ENCODE measurements at places on chromosomes 3 and 15.

GRCh38 chr3:160987982-160988964 lies 116.9 kb downstream of the B3GALNT1 start:
- DNase-seq, result no peak

DNA sequence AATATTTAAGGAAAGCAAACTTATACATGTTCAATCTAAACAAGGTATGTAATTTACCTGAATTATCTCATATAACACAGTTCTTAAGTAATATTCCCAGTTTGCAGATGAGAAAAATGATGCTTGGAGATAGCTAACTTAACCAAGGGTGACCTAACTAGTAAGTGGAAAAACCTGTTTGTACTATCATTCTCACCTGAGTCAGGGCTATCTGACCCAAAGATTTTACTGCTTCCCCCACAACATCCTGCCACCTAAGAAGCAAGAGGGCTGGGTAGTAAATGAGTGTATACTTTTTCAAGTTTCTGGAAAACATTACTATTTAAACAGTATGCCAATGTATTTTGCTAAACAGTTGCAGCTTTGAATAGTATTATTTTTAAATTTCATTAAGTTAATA lies 10.6 kb downstream of the TP63 start:
- no peak for DNase-seq

- no peak for DNase-seq
Measured at GRCh38 chr15:98870788-98871187, 136.8 kb downstream of the PGPEP1L start.

DNA sequence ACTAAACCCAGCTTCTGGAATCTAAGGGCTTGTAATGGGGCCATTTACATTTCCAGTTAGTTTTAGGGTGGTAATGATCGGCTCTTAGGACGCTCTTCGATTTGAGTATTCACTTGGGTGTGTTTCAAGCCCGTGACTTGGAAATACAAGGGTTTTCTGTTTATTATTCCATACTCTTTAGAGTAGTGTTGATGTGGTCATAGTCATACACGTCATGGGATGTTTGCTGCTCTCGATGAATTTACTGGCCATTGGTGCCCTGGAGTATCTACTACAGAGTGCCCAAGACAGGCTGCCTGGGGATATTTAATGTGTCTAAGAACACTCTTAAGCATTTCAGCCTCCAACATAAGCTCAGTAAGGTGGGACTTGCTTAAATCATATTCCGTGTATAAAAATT lies 64.1 kb downstream of the PTPRG start:
- no peak for DNase-seq

DNA sequence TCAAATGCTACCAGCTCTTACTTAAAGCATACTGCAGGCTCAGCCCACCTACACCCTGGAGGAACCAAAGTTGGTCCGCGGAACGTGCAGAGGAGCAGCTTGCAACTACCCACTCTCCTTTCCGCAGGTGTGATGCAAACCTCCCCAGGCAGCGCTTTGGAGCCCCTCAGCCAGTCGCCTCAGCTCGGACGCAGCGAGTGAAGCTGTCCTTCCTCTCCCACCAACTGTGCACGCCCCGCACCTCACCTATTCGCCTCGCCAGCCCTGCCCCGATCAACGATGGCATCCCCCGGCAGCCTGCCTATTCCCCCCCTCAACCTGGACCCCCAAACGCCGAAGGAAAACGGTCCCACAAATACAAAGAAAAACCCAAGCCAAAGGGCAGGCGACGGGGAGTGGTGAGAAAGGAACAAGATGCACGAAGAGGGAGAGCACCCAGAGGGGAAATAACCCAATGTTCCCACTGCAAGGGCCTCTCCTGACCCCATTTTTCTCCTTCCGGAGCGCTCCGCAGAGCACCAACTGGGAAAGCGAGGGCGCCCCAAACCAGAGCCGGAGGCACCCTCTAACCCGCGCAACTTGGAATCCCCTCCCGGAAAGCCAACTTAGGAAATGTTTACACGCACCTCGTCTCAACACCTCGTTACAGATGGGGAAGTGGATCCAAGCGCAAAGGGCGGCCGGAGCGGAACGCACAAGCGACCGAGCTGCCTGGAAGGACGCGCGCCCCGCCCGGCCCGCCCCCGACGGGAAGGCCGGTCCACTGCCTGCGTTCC lies 665 bp downstream of the GLB1 start:
- peak; percentile 15 for DNase-seq

DNA sequence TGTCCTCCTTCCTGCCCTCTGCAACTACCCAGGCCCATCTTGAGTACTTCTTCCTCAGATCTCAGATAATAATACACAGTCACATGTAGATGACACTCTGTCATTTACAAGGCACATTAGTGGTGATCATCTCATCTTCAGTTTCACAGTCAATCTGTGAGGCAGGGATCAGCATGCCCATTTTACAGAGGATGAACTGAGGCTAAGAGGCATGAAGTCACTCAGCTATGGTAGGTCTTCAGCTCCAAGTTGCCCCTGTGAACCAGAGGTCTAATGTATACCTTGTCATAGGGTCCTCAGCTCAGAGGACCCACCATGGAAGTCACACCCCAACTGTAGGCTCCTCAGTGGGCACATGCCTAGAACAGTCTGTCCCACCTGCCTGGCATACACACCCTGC lies 4.2 kb upstream of the CILP start:
- no peak for DNase-seq

DNA sequence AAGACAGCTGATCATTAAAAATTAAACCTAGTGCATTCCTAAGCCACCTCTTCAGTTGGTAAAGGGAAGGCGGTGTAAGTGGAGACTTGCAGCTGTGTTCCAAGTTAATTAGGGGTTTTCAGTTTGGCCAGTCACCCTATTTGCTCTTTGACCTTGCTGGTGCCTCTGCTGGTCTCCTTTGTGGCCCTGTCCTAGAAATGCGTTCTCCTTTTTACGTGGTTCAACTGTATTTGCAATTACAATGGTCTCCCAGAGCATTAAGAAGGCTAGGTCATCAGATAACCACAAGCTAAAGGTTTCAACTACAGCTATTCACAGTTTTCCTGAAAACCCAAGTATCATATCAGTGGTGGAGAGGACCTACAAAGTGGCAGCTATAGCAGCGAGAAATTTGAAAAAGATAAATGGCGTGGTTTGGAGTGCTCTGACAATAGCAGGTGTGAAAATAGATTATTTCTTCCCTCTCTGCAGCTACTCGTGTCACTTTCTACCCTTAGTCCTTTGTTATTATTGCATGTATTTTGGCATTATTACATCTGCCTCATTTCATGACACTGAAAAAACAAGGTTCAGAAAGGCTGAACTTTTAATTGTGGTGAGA lies 203.5 kb upstream of the TBC1D5 start:
- DNase-seq, result no peak

- DNase-seq, result no peak
Measured at GRCh38 chr15:101053261-101053660, 134.1 kb downstream of the LRRK1 start.

GRCh38 chr3:185330238-185330637 lies 32.7 kb upstream of the MAP3K13 start:
- no peak for DNase-seq

- peak; percentile 68 for DNase-seq
Measured at GRCh38 chr3:23129817-23130216, 73.3 kb upstream of the UBE2E2 start.

GRCh38 chr3:23112491-23112890 lies 90.6 kb upstream of the UBE2E2 start:
- no peak for DNase-seq

DNA sequence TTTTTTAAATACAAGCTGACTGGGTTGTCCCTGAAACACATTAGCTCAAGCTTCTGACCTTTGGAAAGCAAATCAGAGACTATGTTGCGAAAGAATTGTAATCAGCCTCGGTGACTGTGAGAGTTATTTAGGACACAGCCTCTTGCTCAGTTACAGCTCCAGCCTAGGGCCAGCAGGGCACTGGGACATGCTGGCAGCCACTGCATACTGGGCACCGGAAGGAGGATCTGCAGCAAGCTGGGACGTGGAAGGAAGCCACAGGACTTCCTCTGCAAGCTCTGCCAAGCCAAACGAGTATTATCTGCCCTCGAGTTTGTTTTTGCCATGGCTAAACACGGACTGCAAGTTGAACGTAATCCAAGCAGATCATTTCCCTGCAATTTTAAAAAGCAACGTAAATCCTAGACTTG lies 24.4 kb upstream of the COPG1 start:
- no peak for DNase-seq

DNA sequence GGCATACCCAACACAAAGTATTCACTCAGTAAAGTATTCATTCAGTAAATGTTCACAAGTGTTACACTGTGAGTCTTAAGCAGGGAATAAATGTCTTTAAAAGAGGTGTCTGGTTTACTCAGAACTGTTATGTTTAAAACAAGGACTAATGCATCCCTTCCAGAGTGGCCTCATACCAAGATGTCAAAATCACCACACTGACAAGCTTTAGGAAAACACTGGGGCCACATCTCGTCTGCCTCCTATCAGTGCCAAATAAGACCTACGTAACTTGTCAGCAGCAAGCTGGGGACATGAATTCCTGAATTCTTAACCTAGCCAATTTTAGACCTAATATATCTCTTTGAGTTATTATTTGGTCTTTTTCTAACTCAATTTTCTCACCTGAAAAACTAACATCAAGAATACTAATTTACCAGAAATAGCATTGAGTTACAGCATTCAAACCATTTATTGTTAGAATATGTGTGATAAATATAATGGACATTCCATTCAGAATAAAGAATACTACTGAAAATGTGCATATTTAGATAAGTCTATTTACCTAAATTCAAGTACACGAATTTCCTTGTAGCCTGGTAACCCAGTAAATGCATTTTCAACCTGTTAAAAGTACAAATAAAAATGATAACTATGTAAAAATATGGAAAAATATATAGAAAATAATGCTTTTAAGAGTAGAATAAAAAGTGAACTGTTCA lies 51.3 kb downstream of the IMPG2 start:
- no peak for DNase-seq

- DNase-seq, result no peak
Measured at GRCh38 chr3:122299872-122300460, 25.1 kb upstream of the CSTA start.

- no peak for DNase-seq
Measured at GRCh38 chr3:104323226-104323625, 1043.5 kb upstream of the ALCAM start.

DNA sequence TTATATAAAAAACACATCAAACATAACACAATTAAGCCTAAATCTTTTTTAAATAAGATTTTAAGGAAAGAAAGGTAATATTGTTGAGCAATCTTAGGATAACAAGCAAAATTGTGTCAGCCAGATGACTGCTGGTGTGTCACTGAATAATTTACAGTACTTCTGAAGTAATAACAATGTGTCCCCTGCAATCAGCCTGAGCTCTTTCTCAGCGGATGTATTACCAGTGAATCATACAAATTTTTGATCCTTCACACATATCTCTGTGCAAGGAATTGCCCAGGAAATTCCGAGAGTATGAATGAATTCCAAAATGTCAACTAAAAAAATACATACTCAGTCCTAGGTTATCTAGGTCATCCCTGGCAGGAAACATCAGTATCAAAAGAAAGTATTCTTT lies 76.6 kb upstream of the PTX3 start:
- DNase-seq, result no peak

GRCh38 chr15:74730619-74731316 lies 5.4 kb upstream of the CYP1A1 start:
- DNase-seq, result no peak

GRCh38 chr3:69791106-69791505 lies 51.8 kb downstream of the MITF start:
- DNase-seq, result no peak

DNA sequence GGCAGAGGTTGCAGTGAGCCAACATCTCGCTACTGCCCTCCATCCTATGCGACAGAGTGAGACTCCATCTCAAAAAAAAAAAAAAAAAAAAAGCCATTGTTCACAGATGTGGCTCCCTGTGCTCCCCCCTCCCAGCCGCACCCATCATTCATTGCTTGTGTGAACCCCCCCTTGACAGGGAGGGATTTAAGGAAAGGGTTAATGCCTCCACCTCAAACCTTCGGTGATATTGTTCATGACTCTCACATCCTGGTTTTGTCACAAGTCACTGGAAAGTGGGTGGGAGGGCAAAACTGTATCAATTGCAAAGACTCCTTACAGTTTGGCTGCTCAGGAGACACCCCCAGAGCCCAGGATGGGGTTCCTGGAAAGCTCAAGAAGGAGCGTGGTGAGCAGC lies 7.7 kb downstream of the SLC6A6 start:
- DNase-seq, result no peak

GRCh38 chr3:8497582-8497981 lies 4.0 kb upstream of the LMCD1 start:
- DNase-seq, result no peak

DNA sequence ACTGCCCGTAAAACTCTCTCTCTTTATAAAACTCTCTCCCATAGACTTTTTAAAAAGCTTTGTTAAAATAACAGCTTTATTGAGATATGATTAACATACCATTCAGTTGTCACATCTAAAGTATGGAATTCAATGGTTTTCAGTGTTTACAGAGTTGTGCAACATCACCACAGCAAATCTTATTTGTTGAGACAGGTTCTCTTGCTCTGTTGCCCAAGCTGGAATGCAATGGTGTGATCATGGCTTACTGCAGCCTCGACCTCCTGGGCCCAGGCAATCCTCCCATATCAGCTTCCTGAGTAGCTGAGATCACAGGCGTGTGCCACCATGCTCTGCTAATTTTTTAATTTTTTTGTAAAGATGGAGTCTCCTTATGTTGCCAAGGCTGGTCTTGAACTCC lies 35.9 kb upstream of the TRAK1 start:
- no peak for DNase-seq

GRCh38 chr3:194357681-194358080 lies 6.6 kb upstream of the CPN2 start:
- no peak for DNase-seq

- DNase-seq, result no peak
Measured at GRCh38 chr3:177894081-177894728, 642.0 kb upstream of the KCNMB2 start.

GRCh38 chr15:82047453-82048400 lies 1.9 kb upstream of the MEX3B start:
- no peak for DNase-seq

DNA sequence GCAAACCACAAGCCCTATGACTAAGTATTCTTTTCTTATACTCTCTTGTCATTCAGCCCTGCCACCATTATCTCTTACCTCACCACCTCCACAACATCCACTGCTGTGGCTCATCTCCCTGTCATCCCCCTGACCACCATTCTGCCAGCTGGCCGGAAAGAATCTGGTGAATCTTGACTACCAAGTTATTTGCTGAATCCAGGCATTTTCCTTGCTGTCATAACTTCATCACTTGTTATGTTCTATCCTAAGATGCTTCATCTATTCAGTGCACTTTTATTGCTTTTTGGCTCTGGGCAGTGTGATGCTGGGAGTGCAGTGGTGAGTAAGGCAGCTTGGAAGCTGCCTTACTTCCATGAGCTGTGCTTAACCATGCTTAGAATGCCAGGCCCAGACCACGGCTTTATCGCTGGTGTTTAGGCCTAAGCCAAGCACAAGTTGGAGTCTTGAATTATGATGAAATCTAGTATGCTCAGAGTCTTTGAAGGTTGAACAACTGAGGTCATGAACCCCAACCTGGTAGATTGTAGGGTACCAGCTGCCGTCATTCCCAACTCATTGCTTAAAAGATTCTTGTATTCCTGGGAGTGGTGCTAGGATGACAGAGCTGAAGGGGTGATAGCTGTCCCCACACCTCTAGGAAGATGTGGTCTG lies 27.0 kb upstream of the APH1B start:
- no peak for DNase-seq
